HFFc6 (cell line): ENCODE measurements at places on chromosomes 11 and 22.

DNA sequence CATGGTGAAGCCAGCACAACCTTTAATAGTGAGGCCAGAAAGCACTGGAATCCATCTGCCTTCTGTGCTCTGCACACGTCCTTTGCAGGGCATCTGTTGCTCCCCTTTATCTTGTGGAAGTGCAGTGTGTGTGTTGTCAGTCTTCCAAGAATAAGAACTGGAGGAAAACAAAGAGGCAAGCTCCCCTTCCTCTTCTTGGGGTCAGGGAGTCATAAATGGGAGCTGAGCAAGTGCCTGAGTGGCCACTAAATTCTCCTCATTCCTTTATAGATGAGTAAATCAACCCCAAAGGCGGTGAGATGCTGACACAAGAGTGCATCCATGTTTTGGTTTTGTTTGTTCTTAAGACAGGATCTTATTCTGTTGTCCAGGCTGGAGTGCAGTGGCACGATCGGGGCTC, 38.3 kb downstream of the WT1 start:
- DNase-seq = no peak

GRCh38 chr11:69935941-69936505, 116.8 kb upstream of the FGF3 start:
- DNase-seq = no peak

- no peak for DNase-seq
These were observed 2.0 kb upstream of the KMT5B start for GRCh38 chr11:68215087-68215445.

DNA sequence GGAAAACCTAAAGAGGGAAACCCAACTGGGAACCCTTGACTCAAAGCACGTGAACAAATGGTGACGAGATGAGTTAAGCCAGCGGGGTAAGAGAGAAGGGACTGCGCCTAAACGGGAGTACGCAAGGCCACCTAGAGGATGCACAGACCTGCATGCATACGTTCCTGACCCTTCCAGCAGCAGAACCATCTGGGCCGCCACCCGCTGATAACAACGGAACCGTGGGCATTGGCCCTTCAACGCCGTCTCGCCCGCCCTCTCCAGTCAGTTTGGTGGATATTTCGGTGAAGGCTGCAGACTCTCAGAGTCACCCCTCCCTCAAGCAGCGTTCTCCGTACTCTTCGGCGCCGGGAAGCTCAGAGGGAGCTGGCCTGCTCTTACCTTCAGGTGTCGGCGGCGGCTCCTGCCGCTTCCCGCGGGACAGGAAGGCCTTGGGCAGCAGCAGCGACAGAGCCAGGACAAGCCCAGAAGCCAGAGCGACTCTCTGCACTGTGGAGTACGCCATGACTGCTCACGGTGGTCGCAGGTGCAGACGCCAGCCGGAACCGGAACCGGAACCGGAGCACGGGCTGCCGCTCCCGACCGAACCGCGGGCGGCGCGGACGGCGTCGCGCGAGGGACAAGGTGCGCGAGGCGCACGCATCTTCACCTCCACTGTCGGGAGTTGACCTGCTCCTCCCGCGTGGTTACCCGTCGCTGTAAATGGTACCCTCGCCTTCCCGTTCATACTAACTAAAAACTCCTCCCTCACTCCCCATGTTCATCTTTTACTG, at the start of gene RIC3:
Gene RIC3 (minus strand): TSS at position 541 of the 773 bp plus-strand sequence. CDS start 36 bp downstream, at position 505.
- DNase-seq = no peak

GRCh38 chr11:43845816-43846215, 34.8 kb upstream of the ALKBH3 start:
- peak; percentile 19 for DNase-seq

- no peak for DNase-seq
These were observed 6.3 kb upstream of the SWAP70 start for GRCh38 chr11:9657531-9657930.

DNA sequence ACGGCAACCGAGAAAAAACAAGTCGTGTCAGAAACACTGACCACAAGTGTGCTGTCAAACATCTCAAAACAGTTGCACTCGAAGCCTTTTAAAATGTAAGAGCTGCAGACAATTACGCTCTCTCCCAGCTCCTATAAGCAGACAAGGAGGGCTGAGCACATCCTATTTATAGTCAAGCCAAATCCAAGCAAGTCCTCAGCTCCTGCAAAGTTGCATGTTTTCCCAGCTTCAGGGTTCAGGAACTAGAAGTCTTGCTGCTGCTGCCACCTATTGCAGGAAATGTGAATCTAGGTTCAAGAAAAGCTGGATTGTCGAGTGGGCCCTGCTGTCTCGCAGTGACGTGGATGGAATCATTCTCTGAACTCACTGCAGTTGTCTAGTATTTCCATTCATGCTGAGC, 15.5 kb downstream of the EFCAB6 start:
- peak; percentile 26 for DNase-seq

- no peak for DNase-seq
These were observed 27.3 kb upstream of the MUC5AC start for GRCh38 chr11:1130276-1131032.

GRCh38 chr11:82663535-82663934, 70.1 kb downstream of the FAM181B start:
- DNase-seq = no peak

DNA sequence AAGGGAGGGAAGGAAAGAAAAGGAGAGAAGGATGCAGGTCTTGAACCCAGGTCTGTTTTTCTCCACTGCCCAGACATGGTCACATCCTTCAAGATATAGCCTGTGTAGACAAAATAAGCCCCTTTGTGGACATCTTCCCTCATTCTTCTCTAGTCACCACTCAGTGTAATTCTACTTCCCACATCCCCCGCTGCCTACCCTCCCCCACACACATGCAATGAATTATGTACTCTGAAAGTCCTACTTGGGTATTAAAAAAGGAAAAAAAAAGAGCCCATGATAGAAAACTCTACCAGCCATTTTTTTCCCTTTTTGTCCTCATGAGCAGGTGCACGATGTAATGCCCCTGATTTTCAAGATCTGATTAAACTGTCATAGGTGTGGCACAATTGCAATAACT, 346.0 kb downstream of the MN1 start:
- no peak for DNase-seq

DNA sequence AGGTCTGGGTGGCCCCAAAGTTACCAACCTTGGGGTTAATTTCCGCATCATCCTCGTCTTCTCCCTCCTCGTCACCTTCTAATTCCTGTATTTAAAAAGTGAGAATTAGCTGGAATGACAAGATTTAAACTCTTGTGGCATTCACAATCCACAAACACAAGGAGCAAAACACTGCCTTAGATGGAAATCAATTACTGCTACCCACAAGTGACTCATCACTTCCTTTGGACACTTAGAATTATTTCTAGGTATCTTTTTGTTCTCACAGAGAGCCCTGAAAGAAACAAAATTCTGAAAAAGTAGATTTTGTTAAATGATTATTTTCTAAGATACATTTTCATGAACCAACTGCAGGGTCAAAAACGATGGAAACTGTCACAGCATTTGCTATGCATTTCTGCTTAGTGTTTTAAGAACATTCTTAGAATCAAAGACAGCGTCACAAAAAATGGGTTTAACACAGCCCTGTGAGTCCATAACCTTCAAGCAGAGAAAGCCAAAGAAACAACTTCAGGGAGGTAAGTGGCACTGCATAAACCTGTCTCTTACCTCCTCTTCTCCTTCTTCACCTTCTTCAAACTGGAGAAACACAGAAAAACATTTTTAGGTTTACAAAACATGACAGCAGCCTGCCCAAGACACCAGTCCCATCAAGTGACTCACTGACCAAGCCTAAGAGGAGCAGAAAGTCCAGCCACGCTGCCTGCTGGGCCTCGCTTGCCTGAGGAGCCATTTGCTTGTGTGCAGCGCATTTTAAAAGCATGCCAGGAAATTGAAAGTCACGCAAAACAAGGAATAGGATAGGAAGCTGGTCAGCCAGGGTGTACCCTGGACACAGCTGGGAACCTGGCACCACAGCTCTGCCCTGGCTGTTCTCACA, 22.3 kb upstream of the PHLDA2 start:
- DNase-seq = peak; percentile 66

GRCh38 chr11:113322158-113322557, 7.8 kb downstream of the TTC12 start:
- no peak for DNase-seq
